Activated CD4-positive, CD25-positive, alpha-beta regulatory T cell (primary cell): ENCODE measurements at places on chromosomes 11 and 22.

GRCh38 chr11:70807195-70807543 lies 408.8 kb downstream of the CTTN start:
- no peak for DNase-seq

DNA sequence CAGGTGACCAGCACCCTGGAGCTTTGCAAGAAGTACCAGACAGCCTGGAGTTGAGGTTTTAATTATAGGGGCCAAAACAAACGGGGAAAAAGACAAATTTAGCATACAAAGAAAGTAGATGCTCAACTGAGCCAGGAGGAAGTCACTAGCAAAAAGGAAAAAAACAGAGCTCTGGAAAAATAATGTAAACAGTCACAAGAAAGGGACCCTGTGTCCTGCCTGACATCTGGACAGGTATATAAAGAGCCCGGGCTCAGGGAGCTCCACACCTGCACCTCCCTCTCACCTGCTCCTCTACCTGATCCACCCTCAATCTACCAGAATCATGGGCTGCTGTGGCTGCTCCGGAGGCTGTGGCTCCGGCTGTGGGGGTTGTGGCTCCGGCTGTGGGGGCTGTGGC lies at the start of gene KRTAP5-10:
TSS of gene KRTAP5-10 (plus strand) at position 301 of the 400 bp plus-strand sequence. CDS start at position 326, 25 bp downstream.
- no peak for DNase-seq

GRCh38 chr11:68825571-68825970 lies 16.1 kb downstream of the CPT1A start:
- peak; percentile 40 for DNase-seq

DNA sequence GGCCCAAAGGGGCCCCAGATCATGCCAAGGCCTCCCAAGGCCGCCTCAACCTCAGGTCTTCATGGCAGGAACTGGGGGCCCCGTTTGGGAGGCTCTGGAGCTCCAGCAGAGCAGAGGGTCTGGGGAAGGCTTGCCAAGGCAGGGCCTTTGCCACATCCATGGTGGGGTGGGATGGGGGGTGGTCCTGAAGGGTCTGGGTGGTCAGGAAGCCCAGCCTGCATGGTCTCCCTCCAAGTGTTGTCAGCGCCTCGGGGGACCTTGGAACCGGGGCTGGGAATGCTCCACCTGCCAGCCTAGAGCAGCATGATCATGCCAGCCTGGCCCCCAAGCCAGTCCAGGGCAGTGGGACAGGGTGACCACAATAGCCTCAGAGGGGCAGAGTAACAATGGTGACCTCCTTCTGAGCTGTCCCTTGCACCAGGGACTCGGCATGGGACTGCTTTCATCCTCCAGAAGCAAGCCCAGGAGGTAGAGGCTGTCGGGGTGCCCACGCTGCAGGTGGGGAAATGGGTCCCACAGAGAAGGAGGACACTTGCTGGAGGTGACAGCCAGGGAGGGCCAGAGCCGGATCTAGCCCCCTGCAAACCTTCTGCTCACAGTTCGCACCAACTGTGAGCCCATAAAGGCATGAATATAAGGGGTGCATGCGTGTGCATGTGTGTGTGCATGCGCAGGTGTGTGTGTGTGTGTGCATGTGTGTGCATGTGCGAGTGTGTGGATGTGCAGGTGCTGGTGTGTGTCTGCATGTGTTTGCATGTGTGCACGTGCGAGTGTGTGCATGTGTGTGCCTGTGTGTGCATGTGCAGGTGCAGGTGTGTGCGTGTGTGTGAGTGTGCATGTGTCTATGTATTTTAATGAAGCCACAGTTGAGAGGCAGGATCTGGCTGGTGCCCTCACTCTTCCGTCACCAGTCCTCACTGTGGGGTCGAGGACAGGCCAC lies 63.8 kb downstream of the MYEOV start:
- no peak for DNase-seq

GRCh38 chr22:29011240-29012100 lies 50.2 kb downstream of the C22orf31 start:
- DNase-seq = no peak

GRCh38 chr11:30895046-30895445 lies 308.9 kb upstream of the MPPED2 start:
- no peak for DNase-seq

GRCh38 chr11:35267504-35267903 lies 128.5 kb downstream of the CD44 start:
- no peak for DNase-seq

DNA sequence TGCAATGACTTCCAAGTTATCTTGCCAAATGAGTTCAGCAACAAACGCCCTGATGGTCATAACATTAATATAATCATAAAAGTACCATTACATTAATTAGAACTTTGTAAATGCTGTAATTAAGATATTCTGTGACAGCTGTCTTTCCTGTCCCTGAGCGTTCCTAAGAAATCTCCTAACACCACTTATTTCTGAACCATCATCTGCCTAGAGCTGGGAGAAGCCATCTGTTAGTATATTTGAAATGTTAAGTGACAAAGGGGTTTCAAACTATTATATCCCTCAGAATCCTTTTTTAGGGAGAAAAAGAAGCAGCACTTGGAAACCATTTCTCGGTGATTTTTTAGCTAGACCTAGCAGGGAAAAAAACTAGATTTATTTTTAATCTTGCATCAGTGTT lies 657.5 kb downstream of the FAM181B start:
- DNase-seq = no peak

DNA sequence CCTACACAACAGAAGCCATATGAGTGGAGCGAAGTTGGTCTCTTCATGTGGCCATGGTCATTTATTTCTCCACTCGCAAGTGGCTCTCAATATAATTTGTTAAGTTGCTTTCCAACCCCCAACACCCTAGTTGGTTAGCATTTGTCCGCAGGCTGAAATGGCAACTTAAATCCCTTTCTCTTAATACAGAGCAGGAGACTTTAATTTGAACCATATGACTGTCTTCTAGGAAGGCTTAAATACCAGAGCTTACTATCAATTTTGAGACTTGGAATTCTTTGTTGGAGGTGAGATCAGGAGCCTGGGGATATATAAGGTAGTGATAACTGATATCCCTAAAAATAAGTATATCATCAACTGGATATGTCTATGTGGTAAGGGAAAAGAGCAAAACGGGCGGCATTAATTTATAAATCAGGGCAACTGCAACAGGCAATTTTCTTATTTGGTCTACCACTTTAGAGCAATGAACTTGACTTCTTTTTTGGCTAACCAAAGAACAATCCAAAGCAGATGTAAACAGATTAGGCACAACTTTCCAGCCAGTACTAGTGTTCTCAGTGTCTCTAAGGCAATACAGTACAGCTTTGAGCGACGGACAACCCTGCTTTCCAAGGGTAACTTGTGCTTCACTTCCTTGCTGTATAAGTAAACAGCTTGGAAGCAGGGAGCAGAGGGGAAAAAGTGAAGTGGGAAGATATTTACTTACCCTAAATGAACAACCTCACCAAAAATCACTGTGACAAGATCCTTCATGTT lies 74.7 kb upstream of the APOA1 start:
- no peak for DNase-seq
